ENCODE measurements at places on chromosomes 16 and 17.

GRCh38 chr17:70089513-70090148, 14.6 kb downstream of the KCNJ16 start:
- DNase-seq, result no peak

- no peak for DNase-seq
Observed at GRCh38 chr17:36755586-36755985, 154.2 kb downstream of the MRM1 start.

GRCh38 chr16:87701078-87701460, 64.7 kb downstream of the KLHDC4 start:
- no peak for DNase-seq

DNA sequence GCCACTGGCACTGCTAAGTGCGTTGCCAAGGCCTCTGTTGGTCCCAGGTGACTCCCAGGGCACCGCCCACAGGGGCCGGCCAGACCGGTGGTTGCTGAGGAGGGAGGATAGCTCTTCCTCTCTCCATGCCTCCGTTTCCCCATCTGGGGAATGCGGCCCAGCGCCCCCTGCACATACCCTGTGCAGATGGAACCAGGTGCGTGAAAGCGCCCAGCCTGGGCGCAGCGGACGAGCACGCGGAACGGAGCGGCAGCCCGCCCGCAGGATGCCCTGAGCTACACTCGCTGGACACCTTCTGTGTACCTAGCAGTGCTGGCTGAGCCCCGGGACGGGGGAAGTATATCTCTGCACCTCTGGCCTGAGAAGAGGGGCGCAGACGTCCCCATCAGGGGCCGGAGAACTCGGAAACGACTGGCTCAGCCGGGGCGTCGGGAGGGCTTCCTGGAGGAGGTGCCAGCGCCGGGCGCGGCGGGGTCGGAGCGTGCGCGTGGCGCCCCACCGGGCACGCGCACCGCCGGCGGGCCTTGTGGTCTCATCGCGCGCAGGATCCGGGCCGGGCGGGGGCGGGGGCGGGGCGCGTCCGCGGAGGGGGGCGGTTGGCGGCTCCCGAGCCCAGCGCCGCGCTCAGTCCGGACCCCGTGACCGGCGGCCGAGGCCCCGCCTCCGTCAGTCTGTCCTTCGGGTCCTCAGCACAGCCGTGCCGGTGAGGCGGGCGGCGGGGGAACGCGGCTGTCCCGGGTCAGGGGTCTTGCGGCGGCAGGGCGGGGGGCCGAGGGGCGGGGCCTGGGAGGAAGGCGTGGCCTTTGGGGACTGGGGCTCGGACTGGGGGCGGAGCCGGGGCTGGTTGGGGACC, at the start of the genes CCDC78 and HAGHL:
Gene CCDC78 (minus strand): TSS at position 6 of the 853 bp plus-strand sequence. CDS start 76 bp downstream, outside the sequence.
Gene HAGHL (plus strand): TSS at position 669 of the 853 bp plus-strand sequence. CDS start 404 bp downstream, outside the sequence.
- DNase-seq, result peak; percentile 52

DNA sequence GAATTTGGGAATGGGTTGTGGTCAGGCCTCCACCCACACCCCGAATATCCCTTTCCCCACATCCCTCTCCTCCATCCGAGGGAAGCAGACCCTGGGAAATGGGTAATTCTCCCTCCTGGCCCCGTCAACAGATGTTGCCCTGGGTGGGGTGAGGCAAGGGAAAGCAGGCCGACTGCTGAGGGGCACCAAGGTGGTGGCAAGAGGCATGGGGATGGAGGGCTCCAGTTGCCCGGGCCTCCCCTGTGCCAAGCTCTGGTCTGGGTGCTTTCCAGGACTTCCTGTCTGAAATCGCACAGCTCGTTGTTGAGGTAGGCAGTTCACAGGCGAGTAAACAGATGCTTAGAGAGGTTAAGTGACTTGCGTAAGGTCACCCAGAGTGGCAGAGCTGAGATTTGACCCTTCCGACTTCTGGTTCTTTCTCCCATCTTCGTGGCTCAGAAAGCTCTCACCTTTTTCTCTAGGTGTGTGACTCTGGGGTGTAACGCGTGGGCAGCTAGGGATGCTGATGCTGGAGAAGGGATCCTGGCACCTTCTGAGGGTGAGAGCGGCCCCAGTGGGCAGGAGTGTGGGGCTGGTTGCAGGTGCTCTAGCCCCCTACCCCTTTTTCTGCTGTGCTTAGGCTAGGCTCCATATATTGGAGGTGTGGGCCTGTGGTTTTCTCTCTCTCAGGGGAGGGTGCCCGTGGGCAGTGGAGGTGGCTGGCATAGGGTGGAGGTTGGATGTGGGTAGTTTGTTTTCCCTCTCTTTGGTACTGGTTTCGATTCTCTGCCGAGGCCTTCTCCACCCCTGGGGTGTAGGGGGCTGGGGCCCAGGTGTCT, 17.2 kb downstream of the RARA start:
- peak; percentile 37 for DNase-seq

GRCh38 chr17:31573047-31573446, 181.6 kb downstream of the RAB11FIP4 start:
- DNase-seq, result peak; percentile 21

GRCh38 chr16:74450236-74450635, 29.0 kb upstream of the CLEC18B start:
- DNase-seq, result no peak

DNA sequence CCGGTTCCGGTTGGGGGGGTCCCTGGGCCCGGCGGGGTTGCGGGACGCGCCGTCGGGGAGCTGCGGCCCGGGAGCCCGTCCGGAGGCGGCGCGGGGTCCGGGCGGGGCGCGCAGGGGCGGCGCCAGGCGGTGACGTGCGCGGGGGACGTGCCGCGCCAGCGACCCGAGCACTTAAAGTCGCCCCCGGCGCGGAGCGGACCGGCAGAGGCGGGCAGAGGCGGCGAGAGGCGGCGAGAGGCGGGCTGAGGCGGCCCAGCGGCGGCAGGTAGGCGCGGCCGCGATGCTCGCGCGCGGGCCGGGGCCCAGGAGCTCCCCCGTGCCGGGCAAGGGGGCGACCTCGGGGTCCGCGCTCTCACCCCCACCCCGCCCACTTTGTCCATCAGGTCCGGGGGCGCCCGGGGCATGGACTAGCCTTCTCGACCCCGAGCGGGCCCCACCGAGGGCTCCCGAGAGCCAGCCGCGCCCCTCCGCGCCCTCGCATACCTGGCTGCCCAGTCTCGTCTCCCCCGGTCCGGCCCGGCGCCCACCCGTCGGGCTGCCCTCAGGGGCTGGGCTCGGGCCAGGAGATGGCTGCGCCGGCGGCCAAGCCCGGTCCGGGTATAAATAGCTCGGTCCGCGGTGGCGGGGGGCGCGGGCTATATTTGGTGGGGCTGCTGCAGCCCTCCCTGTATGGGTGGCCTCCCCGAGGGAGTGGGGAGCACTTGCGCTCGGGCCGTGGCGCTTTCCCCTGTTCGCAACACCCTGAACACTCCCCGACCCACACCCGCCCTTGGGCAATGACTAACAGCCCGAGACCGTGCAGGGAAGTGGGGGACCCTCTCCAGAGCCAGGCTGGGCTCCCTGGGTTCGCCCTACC, at the start of gene SLC16A3:
Gene SLC16A3 (plus strand): TSS at position 201 of the 856 bp plus-strand sequence. CDS start 6,967 bp downstream, outside the sequence.
- peak; percentile 79 for DNase-seq

GRCh38 chr17:16439303-16439791, 24.0 kb downstream of the TRPV2 start:
- no peak for DNase-seq

DNA sequence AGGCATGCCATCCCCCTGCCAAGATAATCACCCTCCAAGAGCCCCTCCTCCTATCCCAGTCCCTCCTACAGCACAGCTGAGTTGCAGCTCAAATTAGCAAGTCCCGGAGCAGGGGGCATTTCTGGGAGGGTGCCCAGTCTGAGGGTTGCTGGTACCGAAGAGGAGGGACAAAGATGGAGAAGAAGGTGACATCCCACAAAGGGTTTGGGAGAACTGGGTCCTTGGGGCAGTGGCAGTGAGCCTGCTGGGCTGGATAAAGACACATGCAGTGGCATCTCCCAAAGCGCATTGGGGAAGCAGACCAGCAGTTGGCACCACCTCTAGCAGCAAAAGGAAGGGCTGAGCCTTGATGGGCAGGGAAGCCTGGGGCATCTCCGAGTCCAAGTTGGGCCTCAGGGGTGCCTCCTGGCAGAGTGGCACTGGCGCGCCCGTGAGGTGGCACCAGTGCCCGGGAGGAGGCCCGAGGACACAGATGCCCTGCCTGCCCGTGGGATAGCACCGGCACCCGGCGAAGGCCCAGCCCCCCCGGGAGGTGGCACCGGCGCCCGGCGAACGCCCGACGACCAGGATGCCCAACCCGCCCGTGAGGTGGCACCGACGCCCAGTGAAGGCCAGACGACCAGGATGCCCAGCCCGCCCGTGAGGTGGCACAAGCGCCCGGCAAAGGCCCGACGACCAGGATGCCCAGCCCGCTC, 622 bp downstream of the TOM1L2 start:
- DNase-seq, result peak; percentile 50

DNA sequence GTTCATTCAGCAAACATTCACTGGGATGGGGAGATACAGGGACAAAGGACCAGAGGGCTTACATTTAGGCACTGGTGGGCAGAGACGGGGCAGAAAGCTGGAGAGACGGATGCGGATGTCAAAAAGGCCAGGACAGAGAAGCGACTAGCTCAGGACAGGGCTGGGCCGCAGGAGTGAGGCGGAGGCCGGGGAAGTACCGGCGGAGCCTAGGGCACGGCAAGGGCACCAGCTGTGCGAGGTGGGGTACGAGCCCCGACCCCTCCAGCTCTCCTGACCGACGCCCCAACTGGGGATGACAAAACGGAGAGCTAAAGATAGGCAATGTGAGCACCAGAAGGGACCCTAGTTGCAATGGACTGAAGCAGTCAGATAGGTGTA, 3.9 kb upstream of the SGCA start:
- DNase-seq, result no peak

DNA sequence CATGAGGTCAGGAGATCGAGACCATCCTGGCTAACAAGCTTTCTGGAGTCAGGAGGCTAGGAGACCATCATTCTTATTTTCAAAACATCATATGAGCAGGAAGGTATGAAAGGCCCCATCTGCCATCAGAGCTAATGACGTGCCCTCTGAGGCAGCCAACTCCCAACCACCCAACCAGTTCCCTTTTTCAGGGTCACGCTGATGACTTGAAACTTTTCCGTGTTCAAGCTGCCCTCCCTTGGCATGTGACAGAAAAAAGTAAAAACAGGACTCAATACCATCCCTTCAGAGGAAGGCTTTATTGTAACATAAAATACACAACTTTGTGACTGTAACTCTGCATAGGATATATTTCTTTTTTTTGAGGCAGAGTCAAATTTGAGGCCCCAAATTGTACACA, 4.6 kb upstream of the GHDC start:
- no peak for DNase-seq

DNA sequence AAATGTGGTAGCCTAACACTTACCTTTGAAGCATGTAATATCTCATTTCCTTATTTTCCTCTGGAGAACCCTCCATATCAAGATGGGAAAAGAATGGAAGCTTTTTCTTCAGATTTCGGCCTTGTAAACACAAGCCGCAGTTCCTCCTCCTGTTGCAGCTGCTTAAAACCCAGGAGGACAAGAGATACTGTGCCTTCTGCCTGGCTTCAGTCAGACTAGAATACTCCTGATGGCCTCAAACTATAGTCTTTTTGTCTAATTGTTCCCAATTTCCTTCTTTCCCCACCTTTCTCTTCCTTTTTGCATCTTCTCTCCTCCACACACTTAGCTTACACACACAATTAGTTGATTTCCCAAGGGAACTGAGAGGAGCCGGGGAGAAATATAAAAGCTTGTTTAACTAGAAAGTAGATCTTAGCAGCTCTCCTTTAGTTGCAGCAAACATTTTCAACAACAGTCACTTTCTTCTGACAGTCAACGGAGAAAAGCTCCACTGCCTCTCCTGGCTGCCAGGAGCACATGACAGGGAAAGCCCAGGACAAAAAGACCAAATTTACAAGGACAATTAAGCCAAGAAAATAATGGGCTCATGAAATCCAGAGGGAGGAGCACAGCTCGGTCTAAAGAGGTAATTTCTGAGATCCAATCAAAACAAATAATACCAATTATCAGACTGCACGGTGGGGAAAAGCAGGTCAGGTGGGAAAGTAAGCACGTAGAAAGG, 76.4 kb upstream of the C17orf78 start:
- DNase-seq, result no peak

DNA sequence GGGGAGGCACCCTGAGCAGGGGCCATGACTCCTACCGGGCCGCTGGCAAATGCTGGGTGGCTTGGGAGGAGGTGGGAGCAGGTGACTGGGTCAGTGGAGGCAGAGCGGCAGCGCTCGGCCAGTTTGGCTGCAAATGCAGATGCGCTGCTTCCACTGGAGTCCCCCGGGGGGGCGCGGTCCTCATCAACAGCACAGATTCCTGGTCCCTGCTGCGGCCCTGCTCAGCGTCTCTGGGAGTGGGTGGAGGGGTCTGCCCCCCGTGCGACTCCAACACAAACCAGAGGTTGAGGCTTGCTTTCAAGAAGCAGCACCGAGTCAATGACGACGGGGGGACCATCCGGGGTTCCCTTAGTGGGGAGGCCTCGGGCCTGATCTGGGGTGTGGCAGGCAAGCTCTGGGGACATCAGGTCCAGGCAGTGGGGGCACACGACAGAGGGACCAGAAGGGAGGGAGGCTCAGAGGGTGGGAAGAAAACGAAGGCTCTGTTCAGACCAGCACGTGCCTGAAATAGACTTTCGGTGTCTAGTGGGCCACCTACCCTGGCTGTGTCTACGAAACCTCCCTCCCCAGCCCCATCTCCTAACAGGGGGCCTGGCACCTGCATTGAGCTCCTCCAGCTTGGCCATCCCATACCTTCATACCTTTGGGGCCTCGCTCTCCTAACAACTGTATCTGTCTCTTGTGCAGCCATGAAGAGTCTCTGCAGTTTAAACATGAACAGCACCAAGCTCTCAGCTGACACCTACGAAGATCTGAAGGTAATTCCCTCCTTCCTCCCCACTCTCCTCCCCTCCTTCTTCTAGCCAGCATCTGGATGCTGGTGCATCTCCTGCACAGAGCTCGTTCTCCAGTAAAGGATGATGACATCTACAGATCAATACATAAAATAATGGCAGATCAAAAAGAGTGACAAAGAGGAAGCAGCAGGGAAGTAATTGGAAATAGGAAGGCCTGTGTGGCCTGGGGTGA, 72.5 kb upstream of the PLCG2 start:
- DNase-seq, result peak; percentile 14

DNA sequence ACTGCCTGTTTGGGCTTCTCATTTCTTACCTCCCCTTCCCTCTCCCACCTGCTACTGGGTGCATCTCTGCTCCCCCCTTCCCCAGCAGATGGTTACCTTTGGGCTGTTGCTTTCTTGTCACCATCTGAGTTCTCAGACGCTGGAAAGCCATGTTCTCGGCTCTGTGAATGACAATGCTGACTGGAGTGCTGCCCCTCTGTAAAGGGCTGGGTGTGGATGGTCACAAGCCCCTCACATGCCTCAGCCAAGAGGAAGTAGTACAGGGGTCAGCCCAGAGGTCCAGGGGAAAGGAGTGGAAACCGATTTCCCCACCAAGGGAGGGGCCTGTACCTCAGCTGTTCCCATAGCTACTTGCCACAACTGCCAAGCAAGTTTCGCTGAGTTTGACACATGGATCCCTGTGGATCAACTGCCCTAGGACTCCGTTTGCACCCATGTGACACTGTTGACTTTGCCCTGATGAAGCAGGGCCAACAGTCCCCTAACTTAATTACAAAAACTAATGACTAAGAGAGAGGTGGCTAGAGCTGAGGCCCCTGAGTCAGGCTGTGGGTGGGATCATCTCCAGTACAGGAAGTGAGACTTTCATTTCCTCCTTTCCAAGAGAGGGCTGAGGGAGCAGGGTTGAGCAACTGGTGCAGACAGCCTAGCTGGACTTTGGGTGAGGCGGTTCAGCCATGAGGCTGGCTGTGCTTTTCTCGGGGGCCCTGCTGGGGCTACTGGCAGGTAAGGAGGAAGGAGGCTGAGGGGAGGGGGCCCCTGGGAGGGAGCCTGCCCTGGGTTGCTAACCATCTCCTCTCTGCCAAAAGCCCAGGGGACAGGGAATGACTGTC, at the start of gene CD68:
Gene CD68 (plus strand): TSS at position 638 of the 833 bp plus-strand sequence. CDS start 40 bp downstream, at position 678.
- DNase-seq, result peak; percentile 63

- DNase-seq, result no peak
Observed at GRCh38 chr17:67358612-67359011, 7.8 kb downstream of the PSMD12 start.

- DNase-seq, result no peak
Observed at GRCh38 chr17:65261152-65261551, 124.0 kb downstream of the RGS9 start.

GRCh38 chr17:1153795-1154546, 25.8 kb downstream of the ABR start:
- peak; percentile 80 for DNase-seq

Measured in left hindlimb (tissue), 1 donor.